Activated CD4-positive, alpha-beta T cell treated with anti-CD3 and anti-CD28 coated beads for 24 hours (primary cell): ENCODE measurements at places on chromosomes 2 and 18.

DNA sequence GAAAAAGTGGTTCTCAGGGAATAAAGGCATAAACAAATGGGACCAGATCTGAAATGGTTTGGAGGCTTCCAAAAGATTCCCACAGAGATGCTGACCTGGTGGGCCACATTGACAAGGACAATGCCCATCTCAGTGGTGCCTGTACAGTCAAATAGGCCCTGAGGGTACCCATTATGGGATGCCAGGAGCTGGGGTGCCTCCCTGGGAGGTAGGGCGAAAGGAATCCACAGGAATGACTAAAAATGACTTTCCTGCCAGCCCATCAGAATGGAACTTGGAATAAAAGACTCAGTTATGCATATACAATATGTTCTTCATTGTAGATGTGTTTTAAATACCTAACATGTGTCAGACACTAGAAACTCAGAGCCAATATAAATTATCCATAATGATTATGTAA, 248.5 kb downstream of the RNF144A start:
- DNase-seq = no peak

DNA sequence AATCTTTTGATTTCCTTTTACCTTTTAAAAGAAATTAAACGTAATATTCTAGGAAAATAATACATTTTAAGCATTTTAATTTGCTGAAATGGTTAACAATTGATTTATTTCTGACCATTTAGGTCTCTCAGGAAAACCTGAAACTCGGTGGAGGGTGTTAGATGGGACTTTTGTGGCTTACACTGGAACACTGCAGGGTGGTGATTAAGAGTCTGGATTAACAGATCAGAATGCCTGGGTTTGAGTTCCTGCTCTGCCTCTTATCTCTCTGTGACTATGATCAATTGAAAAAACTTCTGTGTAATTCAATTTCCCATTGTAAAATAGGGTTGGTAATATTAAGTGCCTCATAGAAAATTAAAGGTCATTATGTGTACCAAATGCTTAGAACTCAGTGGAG, 168.7 kb downstream of the UBE2E3 start:
- no peak for DNase-seq

GRCh38 chr2:230657462-230657861, 55.2 kb upstream of the CAB39 start:
- no peak for DNase-seq

GRCh38 chr2:41854227-41854626, 193.6 kb upstream of the PKDCC start:
- peak; percentile 9 for DNase-seq

DNA sequence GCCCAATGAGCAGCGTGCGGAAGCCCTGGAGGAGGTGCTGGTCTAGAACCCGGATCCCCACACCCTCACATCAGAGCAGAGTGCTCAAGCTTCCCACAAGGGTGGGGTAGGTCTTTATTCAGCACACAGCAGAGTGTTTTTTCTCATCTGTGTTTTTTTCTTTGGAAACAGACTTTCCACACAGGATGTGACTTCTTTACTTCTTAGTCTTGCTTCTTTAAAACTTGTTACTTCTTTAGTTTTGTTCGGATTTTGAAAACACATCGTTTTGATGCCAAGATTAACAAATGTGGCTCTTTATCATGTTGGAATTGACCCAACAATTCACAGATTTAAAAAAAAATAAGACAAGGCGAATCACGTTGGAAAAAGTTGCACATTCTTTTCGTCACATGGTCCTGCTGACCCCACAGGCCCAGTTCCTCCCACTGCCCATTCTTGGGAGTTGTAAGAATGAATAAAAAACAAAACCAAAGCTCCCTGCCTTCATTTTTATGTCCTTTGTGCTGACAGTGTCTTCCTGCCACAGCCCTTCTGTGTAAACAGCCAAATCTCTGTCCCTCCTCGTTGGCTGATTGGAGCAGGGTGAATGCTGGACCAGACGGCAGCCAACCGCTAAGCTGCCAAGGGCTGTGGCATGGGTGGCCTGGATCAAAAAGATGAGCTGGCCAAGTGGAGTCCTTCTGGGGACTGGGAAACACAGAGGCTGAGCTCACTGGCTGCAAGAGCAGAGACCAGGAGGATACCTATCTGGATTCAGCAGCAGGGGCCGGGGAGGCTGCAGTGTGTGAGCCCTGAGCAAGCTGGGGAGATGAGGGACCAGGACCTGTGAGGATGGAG, 81.6 kb downstream of the TWIST2 start:
- DNase-seq = no peak

- DNase-seq = no peak
These were observed 43.0 kb downstream of the CROCC2 start for GRCh38 chr2:240948905-240949790.

DNA sequence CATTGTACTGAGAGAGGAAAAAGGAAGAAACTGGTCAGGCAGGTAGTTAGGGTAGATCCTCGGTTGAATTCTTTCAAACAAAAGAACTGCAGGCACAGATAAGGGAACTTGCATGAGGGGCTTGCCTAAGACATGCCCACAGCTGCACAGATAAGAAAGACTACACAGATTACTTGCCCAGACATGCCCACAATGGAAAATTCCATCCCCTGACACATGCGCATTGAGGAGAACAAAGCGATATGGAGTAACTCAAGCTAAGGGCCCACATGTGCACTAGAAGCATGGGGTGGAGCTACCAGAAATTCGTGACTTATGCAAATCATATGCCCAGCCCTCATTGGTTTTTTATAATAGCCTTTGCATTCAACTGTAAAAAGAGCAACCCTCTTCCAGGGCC, 181.3 kb upstream of the ZNF521 start:
- no peak for DNase-seq

- no peak for DNase-seq
These were observed 112.5 kb upstream of the OTX1 start for GRCh38 chr2:62938126-62938525.
